Natural killer cell (primary cell): ENCODE measurements at places on chromosomes 5 and 9. TPM values are rescaled to one million over a fixed set of nuclear protein-coding genes. Genes with fewer than 3 reads are reported as not detected.

Gene EIF4E1B
- not detected for total RNA-seq

- H3K27ac ChIP-seq: no peak overlapping the region
- no peak overlapping the region for H3K4me3 ChIP-seq
- no peak for DNase-seq
- no peaks in the 10 kb centered on the region for H3K36me3 ChIP-seq
- no peaks in the 10 kb centered on the region for H3K27me3 ChIP-seq
Measured at GRCh38 chr5:56320686-56321085, 87.6 kb upstream of the ANKRD55 start.

GRCh38 chr9:136352682-136353081 is 10.9 kb downstream of the DNLZ start:
- H3K4me3 ChIP-seq: no peak overlapping the region
- H3K27ac ChIP-seq: no peak overlapping the region
- H3K27me3 ChIP-seq: no peaks in the 10 kb centered on the region
- H3K36me3 ChIP-seq: no peaks in the 10 kb centered on the region
- DNase-seq: no peak

- H3K27ac ChIP-seq: no peak overlapping the region
- no peaks in the 10 kb centered on the region for H3K4me1 ChIP-seq
- H3K27me3 ChIP-seq: no peaks in the 10 kb centered on the region
- H3K36me3 ChIP-seq: no peaks in the 10 kb centered on the region
Measured at GRCh38 chr5:72245546-72245945, 74.5 kb downstream of the MRPS27 start.

DNA sequence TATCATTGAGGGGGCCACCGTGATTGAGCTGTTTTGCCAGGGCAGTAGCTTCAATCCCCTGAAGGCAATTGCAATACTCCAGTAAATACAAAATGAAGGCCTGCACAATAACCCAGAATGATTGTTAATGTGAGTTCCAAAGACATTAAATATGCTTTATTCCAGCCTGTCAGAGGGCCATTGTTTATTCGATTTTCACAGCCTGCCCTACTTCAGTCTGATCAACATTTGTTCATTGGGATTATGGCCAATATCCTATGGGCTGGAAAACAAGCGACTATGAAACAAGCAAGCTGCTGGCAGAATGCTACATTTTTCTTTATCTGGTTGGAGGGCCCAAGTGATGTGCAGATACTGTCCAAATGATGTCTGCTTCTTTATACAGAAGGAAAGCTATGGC is 543.1 kb downstream of the TLE1 start:
- H3K27me3 ChIP-seq: no peaks in the 10 kb centered on the region
- H3K27ac ChIP-seq: no peak overlapping the region
- H3K4me3 ChIP-seq: no peak overlapping the region
- no peaks in the 10 kb centered on the region for H3K36me3 ChIP-seq
- no peaks in the 10 kb centered on the region for H3K4me1 ChIP-seq

DNA sequence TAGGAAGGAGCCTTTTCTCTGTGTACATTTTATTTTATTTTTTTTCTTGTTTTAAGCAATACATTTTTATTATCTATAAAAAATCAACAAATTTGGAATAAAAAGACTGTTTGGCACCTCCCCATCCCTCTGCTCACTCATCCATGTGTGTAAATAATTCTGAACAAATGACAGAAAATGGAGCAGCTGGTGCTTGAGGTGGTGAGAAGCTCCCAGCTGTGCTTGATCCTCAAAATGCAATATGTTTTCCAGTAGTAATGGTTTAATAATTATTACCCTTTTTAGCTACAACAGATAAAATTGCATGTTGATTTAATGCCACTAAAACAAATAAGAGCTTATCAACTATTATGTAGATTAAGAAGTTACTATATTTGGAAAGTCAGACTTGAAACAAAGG is 132.5 kb downstream of the CDH18 start:
- no peaks in the 10 kb centered on the region for H3K36me3 ChIP-seq
- no peaks in the 10 kb centered on the region for H3K4me1 ChIP-seq
- no peak overlapping the region for H3K4me3 ChIP-seq
